ENCODE measurements at places on chromosomes 4 and X.

- DNase-seq = no peak
Observed at GRCh38 chr4:174742561-174742960, 86.5 kb downstream of the GLRA3 start.

- DNase-seq = no peak
Observed at GRCh38 chrX:132802033-132802432, 156.4 kb downstream of the HS6ST2 start.

DNA sequence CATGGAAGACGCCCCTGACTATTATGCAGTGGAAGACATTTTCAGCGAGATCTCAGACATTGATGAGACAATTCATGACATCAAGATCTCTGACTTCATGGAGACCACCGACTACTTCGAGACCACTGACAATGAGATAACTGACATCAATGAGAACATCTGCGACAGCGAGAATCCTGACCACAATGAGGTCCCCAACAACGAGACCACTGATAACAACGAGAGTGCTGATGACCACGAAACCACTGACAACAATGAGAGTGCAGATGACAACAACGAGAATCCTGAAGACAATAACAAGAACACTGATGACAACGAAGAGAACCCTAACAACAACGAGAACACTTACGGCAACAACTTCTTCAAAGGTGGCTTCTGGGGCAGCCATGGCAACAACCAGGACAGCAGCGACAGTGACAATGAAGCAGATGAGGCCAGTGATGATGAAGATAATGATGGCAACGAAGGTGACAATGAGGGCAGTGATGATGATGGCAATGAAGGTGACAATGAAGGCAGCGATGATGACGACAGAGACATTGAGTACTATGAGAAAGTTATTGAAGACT, 3.6 kb downstream of the TSPYL2 start:
- DNase-seq = no peak

- DNase-seq = no peak
Observed at GRCh38 chr4:72118017-72118416, 86.2 kb downstream of the NPFFR2 start.

DNA sequence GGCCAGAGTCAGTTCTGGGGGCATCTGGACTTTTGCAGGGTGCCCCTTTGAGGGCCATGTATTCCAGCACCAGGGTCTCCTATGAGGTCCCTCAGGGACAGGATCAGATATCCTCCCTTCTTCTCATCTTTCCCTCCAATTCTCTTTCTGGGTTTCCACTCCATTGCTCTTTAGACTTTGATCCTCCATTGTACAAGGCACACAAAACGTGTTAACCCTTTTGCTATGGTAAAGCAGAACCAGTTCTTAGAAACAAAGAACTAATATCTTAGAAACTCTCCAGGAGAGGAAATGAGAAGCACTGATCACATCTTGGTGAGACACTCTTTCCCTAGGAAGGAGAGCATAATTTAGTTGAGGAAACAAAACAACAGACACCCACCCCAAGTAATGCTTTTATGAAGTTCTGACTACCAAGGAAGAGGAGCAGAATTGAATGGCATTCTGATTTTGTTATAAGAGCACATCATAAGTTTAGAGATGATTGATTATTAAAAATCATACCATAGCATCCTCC, 200.7 kb upstream of the NPY2R start:
- DNase-seq = no peak

GRCh38 chr4:165953181-165953580, 80.1 kb downstream of the TLL1 start:
- DNase-seq = no peak
